ENCODE measurements at places on chromosomes 4 and X.

DNA sequence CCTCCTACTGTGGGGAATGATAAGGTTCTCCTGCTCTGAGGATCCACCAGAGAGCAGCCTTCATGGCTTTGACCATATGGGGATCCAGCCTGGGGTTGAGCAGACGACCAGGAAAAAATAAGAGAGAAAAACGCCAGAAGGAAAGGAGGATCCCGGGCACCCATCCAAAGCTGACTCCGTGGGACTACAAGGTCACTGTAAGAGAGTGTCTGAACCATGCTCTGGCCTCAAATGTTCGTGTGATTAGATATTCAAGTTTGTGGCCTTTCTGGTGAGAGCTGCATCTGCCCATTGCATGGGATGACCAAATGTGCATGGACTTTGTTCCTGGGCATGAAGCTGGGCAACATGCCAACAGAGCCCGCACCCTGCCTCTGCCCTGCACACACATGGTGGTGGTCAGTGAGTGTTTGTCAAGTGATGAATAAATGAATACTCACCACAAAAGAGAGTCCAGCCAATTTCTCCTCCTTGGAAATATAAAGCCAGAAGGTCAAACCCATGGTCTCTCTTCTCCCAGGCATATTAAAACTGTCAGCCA, 346.0 kb upstream of the GATB start:
- no peak for DNase-seq

- no peak for DNase-seq
These were observed 139.9 kb upstream of the GPRIN3 start for GRCh38 chr4:89447543-89447942.

DNA sequence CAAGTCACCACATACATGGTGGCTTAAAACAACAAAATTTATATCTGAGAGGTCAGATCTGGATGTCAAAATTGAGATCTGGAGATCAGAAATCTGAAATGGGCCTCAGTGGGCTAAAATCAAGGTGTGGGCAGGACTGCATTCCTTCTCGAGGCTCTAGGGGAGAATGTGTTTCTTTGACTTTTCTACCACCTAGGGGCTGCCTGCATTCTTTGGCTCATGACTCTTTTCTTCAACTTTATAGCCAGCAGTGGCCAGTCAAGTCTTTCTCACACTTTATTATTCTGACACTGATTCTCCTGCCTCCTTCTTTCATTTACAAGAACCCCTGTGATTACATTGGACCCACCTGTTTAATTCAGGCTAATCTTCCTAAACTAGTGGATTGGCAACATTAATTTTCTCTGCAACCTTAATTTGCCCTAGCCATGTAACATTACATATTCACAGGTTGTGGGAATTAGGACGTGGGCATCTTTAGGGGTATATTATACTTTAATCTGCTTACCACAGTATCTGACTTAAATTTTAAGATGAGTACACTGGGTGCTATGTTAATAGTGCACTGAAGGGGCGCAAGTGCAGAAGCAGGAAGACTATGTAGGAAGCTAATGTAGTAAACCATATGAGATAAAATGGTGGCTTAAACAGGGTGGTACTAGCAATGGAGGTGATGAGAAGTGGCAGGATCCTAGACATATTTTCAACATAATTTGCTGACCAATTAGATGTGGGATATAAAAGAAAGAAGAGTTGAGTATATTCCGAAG, 188.0 kb downstream of the SLC4A4 start:
- no peak for DNase-seq

DNA sequence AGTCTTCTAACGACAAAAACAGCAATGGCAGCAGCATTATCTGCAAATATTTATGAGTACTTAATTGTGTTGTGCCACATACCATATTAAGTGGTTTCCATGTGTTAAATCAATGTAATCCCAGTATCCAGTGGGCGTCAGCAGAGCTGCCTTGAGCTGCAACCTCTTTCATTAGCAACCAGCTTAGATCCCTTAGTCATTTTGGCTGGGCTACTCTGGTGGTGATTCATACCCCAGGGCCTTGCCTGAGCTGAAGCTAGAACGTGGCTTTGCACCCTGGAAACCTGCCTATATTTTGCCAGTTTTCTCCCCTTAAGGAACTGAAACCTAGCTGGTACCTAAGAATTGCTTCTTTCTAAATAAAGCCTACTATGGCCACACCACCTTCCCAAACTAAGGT, 474.3 kb upstream of the FTHL17 start:
- DNase-seq: no peak

DNA sequence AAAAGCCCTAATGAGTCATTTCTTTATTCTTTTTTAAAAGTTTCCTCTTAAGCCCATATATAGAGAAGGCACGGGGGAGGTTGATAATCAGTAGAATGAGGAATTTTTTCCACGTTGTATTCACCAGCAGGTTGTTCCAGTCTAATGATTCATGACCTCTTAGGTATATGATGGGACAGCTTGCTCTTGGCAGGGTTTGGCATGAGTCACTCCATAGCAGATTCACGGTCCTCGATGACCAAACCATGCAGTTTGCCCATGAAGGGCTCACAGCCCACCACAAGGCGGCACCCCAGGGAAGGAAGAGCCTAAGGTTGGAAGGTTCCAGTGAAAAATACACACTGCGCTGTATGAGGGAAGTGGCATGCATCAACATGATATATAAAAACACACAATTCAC, 623.8 kb upstream of the DIPK2B start:
- no peak for DNase-seq

GRCh38 chr4:158850800-158851644, 82.2 kb downstream of the FNIP2 start:
- no peak for DNase-seq

DNA sequence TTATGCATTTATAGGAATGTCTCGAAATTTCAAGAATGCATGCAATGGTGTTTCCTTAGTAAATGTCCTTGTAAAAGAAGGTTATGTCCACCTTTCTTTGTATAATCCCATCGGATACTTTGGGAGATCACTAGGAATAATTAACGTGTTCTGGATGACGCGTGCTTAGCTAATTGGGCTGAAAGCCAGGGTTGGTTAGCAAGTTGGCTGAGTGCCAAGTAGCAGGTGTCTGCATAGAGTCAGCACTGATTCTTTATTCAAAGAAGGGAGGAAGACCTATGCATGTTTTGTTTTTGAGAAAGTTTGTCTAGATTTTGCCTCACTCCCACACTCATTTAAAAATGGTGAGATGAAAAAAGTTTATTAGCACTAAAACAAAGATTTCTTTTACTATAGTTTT, 144.6 kb downstream of the SOX3 start:
- DNase-seq: no peak

DNA sequence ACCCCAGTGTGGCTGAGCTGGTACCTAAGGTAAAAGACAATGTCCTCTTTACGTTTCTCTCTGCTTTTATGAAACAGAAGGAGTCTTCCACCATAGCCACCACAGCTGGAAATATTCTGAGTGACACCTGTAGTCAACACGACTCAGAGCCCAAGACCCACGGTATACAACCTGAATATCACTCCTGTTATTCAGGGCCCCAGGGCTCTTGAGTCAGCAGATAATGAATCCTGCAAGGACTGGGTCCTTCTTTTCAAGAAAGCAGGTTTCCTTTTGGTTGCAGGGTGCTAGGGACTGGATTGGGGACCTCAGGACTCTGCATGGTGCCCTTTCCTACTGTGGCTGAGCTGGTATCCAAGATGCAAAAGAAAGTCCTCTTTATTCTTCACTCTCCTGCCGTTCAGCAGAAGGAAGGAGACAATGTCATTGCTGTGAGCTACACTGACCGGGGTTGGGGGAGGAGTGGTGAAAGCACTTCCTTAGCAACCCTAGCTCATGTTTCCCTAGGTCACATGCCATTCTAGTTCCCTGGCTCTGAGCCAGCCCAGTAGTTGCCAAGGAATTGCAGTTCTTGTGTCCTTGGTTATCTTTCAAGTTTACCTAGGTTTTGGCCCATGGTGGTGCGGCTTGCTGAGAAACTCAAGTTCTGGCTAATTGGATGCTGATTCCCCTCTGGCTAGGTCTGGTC, 23.7 kb upstream of the UNC5C start:
- DNase-seq: no peak

DNA sequence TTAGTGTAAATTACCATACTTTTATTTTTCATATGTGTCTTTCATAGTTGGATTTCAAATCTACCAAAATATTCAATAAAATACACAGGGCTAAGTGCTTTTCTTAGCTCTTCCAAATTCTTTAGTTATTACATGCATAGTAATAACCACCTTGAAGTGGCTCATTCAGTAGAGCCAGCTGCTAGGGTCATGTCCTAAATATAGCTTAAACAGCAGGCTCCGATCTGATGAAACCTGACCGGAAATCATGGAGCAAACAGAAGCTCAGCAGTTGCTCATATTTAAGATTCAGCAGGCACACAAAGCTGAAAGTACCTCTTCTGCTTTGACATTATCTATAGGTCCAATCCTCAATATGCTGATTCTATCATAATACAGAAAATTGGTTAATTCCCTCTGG, 1470.4 kb downstream of the ADGRL3 start:
- no peak for DNase-seq

GRCh38 chr4:83010111-83010521, 507 bp downstream of the LIN54 start:
- DNase-seq: no peak

- no peak for DNase-seq
These were observed 19.0 kb downstream of the FAM47E start for GRCh38 chr4:76270244-76271175.

DNA sequence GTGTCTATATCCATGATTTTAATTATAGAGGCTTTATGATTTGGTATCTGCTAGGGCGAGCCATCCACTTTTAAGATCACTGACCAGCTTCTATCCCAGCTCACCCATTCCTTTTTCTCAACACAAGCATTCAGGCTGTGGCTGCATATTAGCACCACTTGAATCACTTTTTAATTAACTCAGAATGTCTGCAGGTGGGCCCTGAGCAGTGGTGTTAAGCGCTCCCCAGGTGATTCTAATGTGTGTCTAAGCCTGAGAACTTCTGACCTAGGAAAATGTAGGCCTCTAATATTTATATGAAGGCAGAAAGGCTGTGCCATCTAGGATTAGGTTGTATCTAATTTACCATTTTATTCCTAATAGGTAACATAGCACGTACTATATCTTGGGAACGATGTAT, 19.8 kb upstream of the QRFPR start:
- no peak for DNase-seq

DNA sequence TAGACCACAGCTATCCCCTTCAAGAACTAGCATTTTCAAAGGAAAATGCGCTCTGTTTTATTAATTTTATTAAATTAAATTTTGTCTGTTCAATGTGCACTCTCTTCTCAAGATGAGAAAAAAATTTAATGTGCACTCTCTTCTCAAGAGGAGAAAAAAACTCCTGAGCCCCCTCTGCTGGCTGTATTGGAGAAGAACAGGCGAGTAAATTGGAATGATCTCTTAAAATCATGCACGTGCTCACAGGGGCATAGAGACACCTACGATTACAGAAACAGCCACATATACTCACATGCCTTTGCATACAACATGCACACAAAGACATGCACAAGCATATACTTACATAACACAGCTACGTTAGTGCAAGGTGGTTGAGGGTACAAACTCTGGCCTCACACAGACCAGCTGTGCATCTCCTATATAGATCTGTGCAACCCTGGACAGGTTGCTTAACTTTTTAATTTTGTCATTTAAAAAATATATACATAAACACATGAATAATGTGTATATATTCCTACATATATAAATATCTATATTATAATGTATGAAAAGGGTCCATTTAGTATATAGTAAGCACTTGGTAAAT, 176.2 kb upstream of the CXorf66 start:
- no peak for DNase-seq

- no peak for DNase-seq
These were observed 46.6 kb upstream of the CXCL8 start for GRCh38 chr4:73693811-73694210.

- no peak for DNase-seq
These were observed 6.3 kb upstream of the FGFR3 start for GRCh38 chr4:1786544-1787362.

- DNase-seq: no peak
These were observed 9.5 kb downstream of the SRD5A3 start for GRCh38 chr4:55355555-55355954.

DNA sequence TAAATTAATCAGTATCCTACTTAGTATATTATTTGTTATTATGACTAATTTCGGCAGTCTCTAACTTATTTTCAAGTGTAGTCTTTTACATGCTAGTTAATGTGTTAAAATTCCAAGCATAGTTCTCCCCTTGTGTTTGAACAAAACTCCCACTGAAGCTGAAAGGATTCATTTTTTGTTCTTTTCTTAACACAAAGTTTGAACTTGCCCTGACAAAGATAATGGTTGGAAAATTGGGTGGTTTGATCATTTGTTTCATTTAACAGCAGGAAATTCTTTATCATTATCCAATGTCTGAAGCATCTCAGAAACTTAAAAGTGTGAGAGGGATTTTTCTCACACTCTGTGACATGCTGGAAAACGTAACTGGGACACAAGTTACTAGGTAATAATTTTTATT, 36.0 kb downstream of the INTU start:
- DNase-seq: no peak

DNA sequence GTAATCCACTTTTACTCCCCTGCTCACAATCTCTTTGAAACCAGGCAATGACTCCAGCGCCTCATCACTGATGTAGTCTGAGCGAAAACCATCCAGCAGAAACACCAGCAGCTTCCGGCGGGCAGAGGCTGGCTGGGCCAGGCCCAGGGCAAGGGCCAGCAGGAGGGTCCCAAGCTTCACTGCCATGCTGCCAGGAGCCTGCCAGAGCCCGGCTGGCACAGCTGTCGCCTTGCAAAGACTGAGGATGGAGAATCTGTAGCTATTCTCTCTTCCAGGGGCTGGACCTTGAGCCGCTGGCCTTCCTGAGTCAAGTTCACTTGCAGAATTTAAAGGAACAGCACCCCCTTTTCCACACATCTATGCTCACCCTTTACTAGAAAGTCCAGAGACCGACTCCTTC, at the start of gene ENPP6:
Gene ENPP6 (minus strand): TSS at position 240 of the 400 bp plus-strand sequence. CDS start 54 bp downstream, at position 186.
- DNase-seq: no peak

GRCh38 chr4:82776925-82777542, 21.6 kb downstream of the SCD5 start:
- DNase-seq: no peak

GRCh38 chr4:89253311-89253710, 54.3 kb downstream of the GPRIN3 start:
- DNase-seq: no peak

- no peak for DNase-seq
These were observed 1.1 kb downstream of the PHOX2B start for GRCh38 chr4:41747230-41748055.

GRCh38 chrX:23822841-23823240, 39.9 kb downstream of the SAT1 start:
- DNase-seq: no peak

All from activated naive CD8-positive, alpha-beta T cell treated with anti-CD3 and anti-CD28 coated beads, Interleukin-2, amount 50 U/mL, for 16 hours (primary cell).